Right cardiac atrium (tissue), 5 donors: ENCODE measurements at places on chromosomes 2 and 18.

DNA sequence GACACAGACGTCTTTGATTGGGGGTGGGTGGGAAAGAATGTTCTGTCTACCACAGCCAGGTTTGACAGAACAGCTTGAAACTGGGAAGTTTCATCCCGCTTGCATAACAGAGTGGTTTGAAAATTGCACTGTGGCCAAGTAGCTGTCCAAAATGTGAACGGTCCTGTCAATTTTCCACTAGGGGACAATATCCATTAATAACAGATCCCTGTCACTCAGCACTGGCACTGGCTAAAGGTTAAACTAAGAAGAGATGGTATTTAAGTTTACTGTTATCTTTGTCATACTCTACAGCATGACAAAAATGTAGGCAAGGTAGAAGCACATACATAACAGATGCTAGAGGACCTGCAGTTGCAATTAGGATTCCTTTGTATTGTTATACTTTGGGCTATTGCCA is 55.6 kb upstream of the ACMSD start:
- no peak for DNase-seq

DNA sequence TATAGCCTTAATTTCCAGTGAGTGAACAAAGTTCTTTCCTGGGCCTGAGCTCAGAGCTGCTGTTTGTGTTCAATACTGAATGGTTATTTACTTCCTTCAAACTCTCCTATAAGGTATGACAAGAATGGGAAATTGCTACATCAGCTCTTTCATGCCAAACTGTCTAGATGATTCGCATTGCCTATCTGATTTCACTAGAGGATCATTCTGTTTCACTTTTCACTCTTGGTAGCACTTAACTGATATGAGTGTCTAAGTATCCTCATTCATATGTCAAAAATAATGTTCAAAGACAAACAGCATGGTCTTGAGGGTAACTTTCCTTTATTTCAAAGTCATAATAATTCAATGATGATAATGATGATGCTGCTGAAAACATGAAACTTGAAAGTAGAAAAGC is 32.9 kb upstream of the SCG2 start:
- DNase-seq: no peak

DNA sequence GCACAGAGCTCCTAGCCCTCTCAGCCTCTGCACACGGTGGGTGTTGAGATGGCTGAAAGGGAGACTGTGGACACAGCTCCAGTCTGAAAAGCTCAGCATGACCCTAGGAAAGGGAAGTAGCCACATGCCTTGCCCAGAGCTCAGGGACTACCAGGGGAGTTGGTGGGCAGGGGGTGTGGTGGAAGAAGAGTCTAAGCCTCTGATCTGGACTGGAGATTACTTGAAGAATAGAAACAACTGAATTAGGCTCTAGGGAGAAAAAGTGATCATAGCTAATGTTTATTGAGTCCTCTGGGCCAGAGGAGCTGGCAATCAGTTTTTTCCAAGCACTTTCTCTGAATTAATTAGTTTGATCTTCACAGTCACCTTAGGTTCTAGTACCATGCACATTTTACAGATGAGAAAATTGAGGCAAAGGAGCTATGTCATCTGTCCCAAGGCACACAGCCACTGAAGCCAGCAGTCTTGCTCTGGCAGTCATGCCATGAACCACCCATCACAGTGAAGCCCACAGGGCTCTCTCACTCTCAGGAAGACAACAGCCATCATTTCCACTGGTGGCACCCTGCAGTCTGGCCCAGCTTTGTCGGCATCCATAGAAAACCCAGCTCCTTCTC is 10.3 kb downstream of the SDC1 start:
- no peak for DNase-seq

DNA sequence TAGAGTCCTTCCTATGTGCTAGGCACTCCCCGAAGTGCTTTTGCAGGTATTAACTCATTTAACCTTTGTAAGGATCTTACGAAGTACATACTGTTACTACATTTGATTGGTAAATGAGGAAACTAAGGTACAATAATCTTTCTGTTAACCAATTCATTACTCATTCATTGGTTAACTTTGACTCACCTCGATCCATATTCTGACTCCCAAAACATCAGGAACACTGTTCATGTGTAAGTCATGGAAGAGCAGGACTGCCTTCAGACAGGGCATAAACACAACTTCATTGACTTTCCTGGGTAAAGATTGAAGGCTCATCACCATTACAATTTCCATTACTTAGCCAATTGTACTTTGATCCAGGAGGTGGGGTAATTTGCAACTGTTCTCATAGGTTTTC is 40.6 kb downstream of the NAPG start:
- no peak for DNase-seq

DNA sequence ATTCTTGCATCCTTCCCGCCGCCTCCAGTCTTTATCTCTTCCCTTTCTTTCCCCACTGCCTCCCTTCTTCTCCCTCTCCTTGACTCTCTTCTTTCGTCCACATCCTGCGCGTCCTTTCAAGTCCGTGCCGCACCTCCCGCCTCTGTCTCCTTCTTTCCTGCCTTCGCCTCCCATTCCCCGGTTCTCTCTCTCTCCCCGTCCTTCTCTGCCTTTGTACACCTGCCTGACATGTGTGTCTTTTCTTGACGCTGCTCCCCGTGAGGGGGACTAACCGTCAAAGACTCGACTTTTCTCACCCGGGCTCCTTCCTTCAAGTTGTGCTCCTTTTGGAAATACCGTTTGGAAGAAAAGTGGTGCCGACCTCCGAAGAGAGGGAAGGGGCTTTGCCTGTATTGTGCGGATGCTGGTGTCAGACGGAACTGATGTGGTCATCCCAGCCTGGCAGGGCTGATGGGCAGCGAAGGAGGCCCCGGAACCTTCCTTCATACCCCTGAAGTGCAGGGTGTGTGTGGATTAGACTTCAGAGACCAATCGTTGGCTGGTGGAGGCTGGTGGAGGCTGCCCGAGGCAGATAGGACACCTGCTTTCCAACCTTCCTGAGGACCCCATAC is 879 bp downstream of the TMEM178A start:
- DNase-seq: no peak

DNA sequence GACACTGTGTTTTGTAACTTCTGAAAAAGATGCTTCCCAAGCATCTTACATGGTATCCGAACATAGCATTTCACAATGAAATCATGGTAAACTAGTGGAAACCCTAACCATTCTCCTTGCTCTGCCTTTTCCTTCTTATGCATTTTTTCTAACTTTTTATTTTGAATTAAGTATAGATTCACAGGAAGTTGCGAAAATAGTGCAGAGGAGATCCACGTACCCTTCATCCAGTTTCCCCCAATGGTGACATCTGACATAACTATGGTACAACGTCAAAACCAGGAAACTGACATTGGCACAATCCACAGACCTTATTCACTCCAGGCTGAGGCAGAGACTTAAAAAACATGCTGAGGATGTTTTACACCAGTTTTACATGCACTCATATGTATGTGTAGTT is 38.3 kb downstream of the AAK1 start:
- DNase-seq: no peak

- no peak for DNase-seq
Observed at GRCh38 chr2:42921721-42922120, 129.3 kb upstream of the HAAO start.

- no peak for DNase-seq
Observed at GRCh38 chr2:48961009-48961408, 193.3 kb downstream of the FSHR start.

- DNase-seq: no peak
Observed at GRCh38 chr2:48927355-48927754, 171.8 kb upstream of the LHCGR start.

GRCh38 chr2:142672698-142673097 is 204.8 kb upstream of the KYNU start:
- DNase-seq: no peak

DNA sequence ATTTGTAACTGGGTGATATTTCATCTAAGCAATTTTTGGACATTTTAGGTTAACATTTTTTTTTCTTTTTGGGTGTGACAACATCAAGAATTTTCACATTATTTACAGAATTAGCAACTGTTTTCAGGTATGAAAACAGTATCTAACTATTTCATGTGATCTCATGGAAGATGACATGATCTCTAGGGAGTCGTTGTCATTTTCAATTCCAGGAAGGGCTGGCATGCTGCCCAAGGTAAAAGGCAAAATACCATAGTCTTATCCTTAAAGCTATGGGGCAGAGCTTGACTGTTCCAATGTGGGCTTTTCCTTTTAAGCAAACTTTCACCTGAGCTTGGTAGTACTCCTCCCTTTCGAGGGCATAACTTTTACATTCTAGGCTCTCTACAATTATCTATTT is 443.7 kb downstream of the DSEL start:
- DNase-seq: no peak

- no peak for DNase-seq
Observed at GRCh38 chr18:46768166-46768921, 11.5 kb upstream of the ST8SIA5 start.

- DNase-seq: no peak
Observed at GRCh38 chr2:201349601-201350000, 7.5 kb downstream of the FLACC1 start.

- no peak for DNase-seq
Observed at GRCh38 chr18:62693659-62694058, 21.7 kb upstream of the PHLPP1 start.
